ENCODE measurements at places on chromosomes 13 and 19. TPM values are rescaled to one million over a fixed set of nuclear protein-coding genes. Genes with fewer than 3 reads are reported as not detected.

GRCh38 chr13:67043901-67044300 lies 186.2 kb downstream of the PCDH9 start:
- no peaks in the 10 kb centered on the region for H3K36me3 ChIP-seq
- H3K4me3 ChIP-seq = no peak overlapping the region
- no peak for DNase-seq
- no peak overlapping the region for H3K27ac ChIP-seq

GRCh38 chr19:40685563-40685962 lies 4.9 kb downstream of the NUMBL start:
- DNase-seq = no peak
- H3K4me3 ChIP-seq = no peak overlapping the region
- H3K27ac ChIP-seq = no peak overlapping the region

- H3K27me3 ChIP-seq = peaks cover 39% of the 10 kb centered on the region
- DNase-seq = no peak
- H3K4me1 ChIP-seq = peaks cover 5% of the 10 kb centered on the region
- H3K4me3 ChIP-seq = no peak overlapping the region
- H3K27ac ChIP-seq = no peak overlapping the region
Measured at GRCh38 chr19:7801020-7801570, 28.9 kb upstream of the EVI5L start.

DNA sequence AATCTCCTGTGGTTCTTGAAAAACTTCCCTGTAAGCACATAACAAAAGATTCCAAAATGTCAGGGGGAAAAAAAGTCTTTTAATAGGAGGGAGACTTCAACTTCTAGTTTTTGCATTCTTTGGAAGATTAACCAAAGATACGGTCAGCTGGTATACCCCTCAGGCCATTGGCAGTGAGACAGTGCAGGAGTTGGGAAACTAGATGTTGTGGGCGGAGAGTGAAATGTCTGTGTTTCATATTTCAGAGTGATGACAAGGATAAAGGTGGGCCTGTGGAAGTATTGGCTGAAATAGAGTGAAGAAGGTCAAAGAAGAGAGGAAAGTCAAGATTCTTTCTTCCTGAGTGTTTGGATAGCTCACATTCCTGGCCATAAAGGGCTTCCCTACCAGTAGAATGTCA lies 40.8 kb downstream of the CYP2B6 start:
- DNase-seq = no peak
- H3K4me3 ChIP-seq = no peak overlapping the region
- H3K27me3 ChIP-seq = no peaks in the 10 kb centered on the region

GRCh38 chr13:60047918-60048317 lies 115.8 kb downstream of the DIAPH3 start:
- H3K36me3 ChIP-seq = no peaks in the 10 kb centered on the region
- no peak overlapping the region for H3K4me3 ChIP-seq
- H3K27ac ChIP-seq = no peak overlapping the region
- no peak for DNase-seq
- H3K27me3 ChIP-seq = no peaks in the 10 kb centered on the region

DNA sequence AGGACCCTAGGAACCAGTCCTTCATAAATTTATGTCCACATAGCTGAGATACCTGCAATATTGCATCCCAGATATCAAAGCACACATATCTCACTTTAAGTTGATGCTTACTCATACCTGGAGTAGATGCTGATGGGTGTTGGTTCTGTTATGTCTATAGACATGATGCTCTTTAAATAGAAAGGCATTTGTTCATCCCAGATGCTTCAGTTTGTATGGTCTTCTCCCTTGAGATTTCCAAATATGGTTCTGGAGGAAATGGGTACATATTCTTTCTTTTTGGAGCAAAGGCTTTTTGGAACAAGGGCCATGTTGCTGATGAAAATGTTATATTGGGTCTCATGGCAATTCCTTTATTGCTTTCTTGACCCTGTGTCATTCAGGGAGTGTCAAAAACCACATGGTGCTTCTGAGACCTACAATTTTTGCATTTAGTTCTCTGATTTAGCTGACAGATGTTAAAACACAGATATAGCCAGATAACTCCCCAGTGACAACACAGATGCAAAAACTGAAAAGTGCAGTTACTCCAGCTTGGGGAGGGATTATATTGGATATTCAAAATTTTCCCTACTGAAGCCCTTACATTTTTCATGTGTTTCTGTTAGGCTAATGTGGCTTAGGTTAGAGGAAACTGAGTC lies 211.4 kb downstream of the KCNRG start:
- no peaks in the 10 kb centered on the region for H3K36me3 ChIP-seq
- no peak overlapping the region for H3K4me3 ChIP-seq
- no peak overlapping the region for H3K27ac ChIP-seq
- peaks cover 12% of the 10 kb centered on the region for H3K4me1 ChIP-seq
- no peaks in the 10 kb centered on the region for H3K27me3 ChIP-seq

GRCh38 chr19:32166238-32166637 lies 179.2 kb upstream of the ZNF507 start:
- no peak overlapping the region for H3K27ac ChIP-seq
- no peak for DNase-seq
- no peaks in the 10 kb centered on the region for H3K4me1 ChIP-seq
- no peaks in the 10 kb centered on the region for H3K27me3 ChIP-seq
- no peak overlapping the region for H3K4me3 ChIP-seq

GRCh38 chr13:50244713-50245574 lies 229.7 kb downstream of the KCNRG start:
- H3K36me3 ChIP-seq = no peaks in the 10 kb centered on the region
- no peak overlapping the region for H3K4me3 ChIP-seq
- peaks cover 29% of the 10 kb centered on the region for H3K4me1 ChIP-seq

DNA sequence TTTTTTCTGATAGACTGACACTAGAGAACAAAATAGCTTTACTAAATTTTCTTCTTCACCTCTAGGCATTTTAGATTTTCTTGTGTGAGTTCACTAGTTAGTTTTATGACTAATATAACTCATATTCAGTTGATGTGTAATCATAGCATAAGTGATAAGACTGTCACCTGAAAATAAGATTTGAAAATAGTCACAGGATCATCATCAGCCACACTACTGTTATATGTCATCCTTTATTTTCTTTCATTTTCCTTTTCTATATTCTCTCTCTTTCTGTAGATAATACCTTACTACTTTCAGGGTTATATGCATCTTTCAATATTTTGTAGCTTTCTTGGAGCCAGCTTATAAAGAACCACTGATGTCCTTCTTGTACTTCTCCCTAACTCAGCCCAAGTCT lies 292.6 kb downstream of the TDRD3 start:
- H3K27me3 ChIP-seq = no peaks in the 10 kb centered on the region
- H3K4me3 ChIP-seq = no peak overlapping the region
- no peak overlapping the region for H3K27ac ChIP-seq
- H3K36me3 ChIP-seq = no peaks in the 10 kb centered on the region
- H3K4me1 ChIP-seq = no peaks in the 10 kb centered on the region
- DNase-seq = no peak

DNA sequence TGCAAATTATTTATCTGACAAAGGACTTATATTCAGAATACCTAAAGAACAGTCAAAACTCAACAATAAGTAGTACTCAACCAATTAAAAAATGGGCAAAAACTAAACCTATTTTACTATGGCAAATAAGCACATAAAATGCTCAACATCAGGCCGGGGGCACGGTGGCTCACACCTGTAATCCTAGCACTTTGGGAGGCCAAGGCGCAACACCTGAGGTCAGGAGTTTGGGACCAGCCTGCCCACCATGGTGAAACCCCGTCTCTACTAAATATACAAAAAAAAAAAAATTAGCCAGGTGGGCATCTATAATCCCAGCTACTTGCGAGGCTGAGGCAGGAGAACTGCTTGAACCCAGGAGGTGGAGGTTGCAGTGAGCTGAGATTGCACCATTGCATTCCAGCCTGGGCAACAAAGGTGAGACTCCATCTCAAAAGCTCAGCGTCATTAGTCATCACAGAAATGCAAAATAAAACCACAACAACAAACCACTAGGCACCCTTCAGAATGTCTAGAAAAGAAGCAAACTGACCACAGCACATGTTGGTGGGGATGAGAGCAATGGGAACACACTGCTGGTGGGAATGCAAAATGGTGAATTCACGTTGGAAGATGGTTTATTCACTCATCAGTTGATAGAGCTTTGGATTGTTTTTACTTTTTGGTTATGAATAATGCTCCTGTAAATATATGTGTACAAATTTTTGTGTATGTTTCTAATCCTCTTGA lies 180.6 kb upstream of the SOX1 start:
- no peak overlapping the region for H3K27ac ChIP-seq
- DNase-seq = no peak
- H3K36me3 ChIP-seq = no peaks in the 10 kb centered on the region

- H3K27me3 ChIP-seq = no peaks in the 10 kb centered on the region
- no peak for DNase-seq
- no peak overlapping the region for H3K4me3 ChIP-seq
- no peaks in the 10 kb centered on the region for H3K4me1 ChIP-seq
Measured at GRCh38 chr19:16970821-16971220, 55.8 kb downstream of the CPAMD8 start.

DNA sequence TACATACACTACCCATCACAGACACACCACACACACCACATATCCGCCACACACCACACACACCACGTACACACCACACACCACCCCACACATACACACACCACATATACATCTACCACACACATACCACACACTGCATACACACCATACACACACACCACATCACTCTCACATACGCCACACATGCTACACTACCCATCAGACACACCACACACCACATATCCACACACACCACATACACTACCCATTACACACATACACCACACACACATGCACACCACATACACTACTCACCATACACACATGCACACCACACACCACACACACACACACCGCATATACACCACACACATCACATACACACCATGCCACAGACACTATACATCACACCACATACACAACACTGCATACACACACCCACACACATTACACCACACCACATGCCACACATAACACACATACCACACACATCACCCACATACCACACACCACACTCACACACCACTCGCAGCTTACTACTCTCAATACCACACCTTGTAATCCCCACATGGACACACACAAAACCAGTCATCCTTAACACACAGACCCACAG lies 9.5 kb downstream of the ERFL start:
- H3K4me1 ChIP-seq = peaks cover 22% of the 10 kb centered on the region
- no peak for DNase-seq
- no peak overlapping the region for H3K4me3 ChIP-seq
- peaks cover 97% of the 10 kb centered on the region for H3K27me3 ChIP-seq
- H3K27ac ChIP-seq = no peak overlapping the region
- no peaks in the 10 kb centered on the region for H3K36me3 ChIP-seq

GRCh38 chr13:27921961-27922882 lies 2.4 kb downstream of the PDX1 start:
- no peak overlapping the region for H3K4me3 ChIP-seq
- no peak for DNase-seq
- no peaks in the 10 kb centered on the region for H3K4me1 ChIP-seq
- H3K36me3 ChIP-seq = no peaks in the 10 kb centered on the region

ZNF524 gene
- 13.3 TPM for total RNA-seq

CRX gene
- total RNA-seq = under 0.01 TPM

CEACAM3 gene
- 0.99 TPM for total RNA-seq

CYP2F1 gene
- not detected for total RNA-seq

EDNRB gene
- total RNA-seq = 3.1 TPM

CA11 gene
- 9.8 TPM for total RNA-seq

ERICH4 gene
- not detected for total RNA-seq

N4BP2L1 gene
- 33.5 TPM for total RNA-seq

Data from thymus (tissue), 14 donors.